Ureter (tissue), 1 donor: ENCODE measurements at places on chromosomes 16 and 17. TPM values are rescaled to one million over a fixed set of nuclear protein-coding genes. Genes with fewer than 3 reads are reported as not detected.

NSMCE1 gene
- 66.1 TPM for total RNA-seq

MYCBPAP gene
- 1.1 TPM for total RNA-seq

CFAP97D1 gene
- not detected for total RNA-seq

MYO15B gene
- total RNA-seq = 267 TPM

CACNG3 gene
- not detected for total RNA-seq

GRCh38 chr17:8366231-8366630 lies 10.3 kb downstream of the KRABD2 start:
- DNase-seq = no peak

DNA sequence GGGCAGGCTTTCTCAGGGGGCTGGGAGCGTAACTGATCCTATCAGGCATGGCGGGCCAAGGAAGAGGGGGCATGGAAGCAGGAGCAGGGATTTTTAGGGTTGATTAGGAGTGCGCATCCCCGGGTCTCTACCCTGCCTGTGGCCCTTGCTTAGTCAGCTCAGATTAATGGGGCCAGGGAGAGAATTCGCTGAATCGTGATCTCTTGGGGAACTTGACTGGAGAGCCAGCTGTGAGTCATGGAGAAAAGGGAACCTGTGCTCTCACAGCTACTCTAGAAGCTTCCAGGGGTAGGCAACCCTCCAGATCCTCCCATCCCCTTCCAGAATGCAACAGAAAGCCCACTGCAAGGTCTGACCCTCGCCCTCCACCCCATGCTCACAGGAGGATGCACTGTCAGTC lies 3.6 kb downstream of the FOXN1 start:
- DNase-seq = no peak

DNA sequence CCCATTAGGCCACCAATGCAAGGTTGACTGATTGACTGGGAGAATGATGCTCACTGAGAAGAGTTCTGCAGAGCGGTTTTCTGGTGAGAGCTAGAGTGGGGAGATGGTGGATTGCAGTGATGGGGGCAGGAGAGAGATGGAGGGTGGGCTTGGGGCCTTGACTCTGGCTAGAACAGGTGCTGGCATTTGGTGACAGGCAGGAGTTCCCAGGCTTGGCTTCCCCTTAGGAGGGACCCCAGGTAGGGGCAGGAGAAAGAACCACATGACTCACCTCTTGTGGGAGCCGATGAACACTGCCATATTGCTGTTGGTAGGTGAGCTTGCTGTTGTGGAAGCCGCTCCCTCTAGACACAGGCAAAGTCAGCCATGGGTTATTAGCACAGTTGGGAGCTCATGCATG lies 8.0 kb downstream of the CD300LB start:
- peak; percentile 34 for DNase-seq

DNA sequence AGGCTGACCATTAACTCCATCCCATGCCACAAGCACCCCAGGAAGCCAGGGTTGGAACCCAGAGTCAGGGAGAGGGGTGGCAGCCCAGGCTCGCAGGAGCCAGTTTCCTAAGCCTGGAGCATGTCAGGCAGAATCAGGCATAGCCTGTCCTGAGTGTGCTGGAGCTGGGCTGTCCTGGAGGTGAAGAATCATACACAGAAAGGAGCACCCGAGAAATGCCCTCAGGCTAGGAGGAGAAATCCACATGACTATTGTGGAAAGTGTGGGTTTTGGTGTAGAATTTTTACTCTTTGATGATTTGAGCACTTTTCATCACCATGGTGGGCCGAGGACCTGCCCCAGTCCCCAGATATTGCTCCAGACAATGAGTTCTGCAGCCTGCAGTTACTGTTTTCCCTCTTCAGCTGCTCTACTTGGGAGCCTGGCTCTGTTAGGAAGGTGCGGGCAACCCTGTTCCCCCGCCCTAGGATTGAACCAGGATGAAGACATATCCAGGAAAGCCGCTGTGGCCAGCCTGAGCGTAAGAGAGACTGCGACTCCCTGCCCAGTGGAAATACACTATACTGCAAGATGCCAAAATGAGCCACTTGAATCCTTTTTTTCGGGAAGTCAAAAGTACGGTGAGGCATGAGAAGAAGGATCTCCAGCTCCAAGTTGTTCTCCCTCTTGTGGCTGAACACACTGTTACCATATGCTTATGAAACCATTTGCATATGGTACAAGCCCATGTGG lies 29.0 kb upstream of the HEATR6 start:
- DNase-seq = no peak

GRCh38 chr17:82017612-82018151 lies 5.0 kb downstream of the CENPX start:
- no peak for DNase-seq

DNA sequence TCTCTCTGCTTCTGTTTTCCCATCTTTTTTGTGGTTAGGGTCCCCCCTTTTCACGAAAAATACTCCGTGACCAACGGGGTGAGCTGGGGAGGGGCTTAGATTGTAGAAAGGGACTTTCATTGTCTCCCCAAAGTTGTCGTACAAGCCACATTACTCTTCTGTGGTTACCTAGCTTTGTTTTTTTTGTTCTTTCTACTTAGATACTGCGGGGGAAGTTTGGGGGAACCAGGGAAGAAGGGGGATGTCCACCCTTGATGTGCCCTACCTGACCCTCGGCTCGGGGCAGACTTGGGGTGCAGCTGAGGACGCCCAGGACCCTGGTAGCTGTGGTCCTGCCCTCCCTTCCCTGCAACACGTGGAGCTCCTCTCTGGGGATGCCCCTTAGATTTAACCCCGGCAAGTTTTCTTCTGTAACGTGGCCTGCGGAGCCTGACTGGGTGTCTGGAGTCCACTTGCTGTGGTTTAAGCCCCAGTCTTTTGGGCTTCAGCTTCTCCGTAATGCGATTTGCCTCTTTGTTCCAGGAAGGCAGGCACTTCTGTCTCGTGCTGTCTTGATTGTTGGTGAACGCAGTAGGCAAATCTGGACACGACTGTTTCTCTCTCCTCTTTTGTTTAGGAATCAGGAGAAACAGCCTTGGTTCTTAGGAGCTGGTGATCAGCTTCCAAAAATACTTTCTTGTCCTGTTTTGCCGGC lies 892 bp downstream of the ABCC1 start:
- no peak for DNase-seq

DNA sequence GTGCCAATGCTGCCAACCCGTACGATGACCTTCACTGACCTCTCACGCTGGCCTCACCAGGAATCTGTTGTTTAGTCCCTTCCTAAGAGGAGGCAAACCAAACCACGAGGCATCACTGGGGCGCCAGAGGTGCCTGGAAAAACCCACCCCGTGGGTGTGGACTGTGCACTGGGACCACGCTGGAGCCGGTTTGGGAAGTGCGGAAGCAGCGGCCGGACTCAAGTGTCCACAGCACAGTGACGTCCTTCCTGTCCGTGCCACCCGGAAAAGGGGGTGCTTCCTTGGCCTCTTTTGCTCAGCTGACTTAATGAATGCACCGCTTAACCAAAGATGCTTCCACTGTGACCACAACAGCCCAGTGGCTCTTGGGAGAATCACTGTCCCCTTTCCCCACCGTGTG lies 9.0 kb upstream of the KIF19 start:
- no peak for DNase-seq

DNA sequence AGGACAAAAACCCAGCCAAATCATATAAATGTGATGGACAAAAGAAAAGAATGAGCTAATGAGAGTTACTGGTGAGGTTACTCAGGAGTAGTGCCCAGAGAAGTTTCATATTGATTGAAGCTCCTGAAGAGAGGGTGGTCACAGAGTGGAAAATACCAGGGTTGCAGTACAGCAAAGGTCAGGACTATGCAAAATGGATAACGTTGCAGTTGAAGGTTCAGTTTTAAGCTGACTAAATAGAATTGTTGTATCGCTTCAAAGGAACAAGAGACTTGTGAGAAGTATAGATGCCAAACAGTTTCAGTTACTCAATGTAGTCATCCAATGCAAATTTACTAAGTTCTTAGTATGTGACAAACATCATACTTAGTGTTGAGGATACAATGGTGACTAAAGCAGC lies 47.1 kb downstream of the ABCA8 start:
- no peak for DNase-seq

DNA sequence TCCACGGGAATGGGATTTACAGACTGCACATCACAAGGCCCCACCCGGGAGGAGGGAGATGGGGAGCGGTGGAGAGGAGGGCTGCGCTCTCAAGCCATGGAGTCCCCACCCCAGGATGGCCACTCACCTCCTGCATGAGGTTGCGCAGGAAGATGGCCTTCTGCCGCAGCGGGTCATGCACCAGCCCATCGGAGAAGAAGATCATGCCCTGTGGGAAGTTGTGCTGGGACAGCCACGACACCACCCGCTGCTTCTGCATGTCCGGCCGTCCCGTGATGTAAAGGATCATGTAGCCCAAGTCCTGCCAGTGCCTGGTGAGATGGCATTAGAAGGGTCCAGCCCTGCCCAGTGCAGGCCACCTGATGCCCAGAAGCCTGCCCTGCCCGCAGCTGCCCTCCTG lies 17.0 kb downstream of the PIMREG start:
- no peak for DNase-seq

DNA sequence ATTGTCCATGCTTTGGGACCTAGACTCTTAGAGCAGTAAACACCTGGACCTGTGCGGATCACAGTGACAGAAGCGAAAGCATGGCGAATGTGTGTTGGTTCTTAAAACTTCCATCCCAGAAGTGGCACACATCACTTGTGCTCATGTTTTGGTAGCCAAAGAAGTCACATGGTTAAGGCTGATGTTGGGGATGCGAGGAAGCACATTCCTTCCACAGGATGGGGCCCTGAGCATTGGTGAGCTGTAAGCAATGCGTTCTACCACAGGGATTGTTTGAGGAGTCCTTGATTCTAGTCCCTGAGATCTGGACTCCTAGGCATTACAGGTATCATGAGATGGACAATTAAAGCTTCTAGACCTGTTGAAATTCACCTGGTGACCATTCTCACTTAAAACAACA lies 375.9 kb downstream of the UTP18 start:
- no peak for DNase-seq

DNA sequence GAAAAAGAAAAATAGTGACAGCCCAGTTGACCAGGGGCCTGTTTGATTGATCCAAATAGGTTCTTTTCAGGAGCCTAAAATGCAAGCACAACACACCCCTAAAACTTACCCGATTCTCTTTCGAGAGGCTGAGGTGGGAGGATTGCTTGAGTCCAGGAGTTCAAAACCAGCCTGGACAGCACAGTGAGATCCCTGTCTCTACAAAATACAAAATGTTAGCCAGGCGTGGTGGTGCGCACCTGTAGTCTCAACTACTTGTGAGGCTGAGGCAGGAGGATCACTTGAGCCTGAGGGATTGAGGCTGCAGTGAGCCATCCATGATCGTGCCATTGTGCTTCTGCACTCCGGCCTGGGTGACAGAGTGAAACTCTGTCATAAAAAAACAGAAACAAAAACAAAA lies 1.5 kb upstream of the KIF19 start:
- DNase-seq = no peak

- peak; percentile 59 for DNase-seq
Measured at GRCh38 chr16:15874745-15875314, 13.6 kb downstream of the CEP20 start.

DNA sequence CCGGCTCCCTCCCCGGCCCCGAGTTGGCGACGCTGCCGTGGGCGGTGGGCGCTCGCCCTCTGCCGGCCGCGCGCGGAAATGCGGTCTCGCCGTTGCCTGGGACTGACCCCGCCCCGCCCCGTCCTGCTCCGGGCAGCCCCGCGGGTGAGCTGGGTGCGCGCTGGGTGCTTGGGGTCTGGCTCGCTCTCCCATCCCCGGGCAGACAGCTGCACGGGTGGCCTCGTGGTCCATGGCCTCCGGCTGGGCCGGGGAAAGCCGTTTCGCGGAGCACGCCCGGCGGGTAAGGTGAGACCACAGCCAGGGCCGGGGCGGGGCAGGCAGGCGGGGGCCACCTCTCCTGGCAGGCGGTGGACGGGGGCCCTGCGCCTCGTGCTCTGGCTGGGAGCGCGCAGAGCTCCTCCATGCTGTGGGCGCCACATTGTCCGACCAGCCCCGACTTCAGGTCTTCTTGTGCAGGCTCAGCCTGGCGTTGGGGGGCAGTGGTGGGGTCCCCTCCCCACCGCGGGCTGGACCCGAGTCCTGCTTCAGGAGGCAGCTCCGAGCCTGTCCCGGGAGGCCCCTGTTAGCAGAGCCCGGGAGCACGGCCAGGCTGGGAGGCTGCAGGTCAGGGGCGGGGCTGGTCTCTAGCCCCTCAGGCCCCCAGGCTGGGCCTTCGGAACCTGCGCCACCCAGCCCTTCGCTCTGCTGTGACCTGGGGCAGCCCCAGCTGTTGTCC lies 7.0 kb upstream of the C1QTNF8 start:
- no peak for DNase-seq

GRCh38 chr16:62038646-62039045 lies 2.4 kb upstream of the CDH8 start:
- no peak for DNase-seq

DNA sequence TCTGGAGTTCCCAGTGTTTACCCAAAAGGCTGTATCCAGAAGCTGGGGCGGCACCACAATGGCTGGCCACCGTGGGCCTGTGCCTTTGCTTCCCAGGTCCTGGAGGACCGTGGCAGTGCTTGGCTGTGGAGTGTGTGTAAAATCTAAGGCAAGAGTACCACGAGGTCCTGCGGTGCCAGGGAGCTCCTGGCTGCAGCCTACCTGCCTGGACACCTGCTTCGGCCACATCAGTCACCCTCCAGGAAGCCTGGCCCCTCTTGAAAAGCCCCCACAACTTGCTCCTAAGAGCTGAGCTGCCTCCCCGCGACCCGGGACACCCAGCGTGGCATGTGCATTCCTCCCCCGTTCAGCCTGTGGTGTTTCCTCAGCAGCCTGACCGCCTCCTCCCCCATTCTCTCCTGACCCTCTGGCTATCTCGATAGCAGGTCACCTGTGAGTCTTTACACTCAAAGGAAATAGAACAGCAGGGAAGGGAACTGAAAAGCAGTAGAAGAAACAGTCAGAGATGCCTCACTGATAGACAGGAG lies 7.9 kb downstream of the TIMM22 start:
- no peak for DNase-seq

GRCh38 chr17:79438058-79438457 lies 172.8 kb downstream of the RBFOX3 start:
- no peak for DNase-seq

GRCh38 chr17:6530324-6530920 lies 25.9 kb downstream of the PITPNM3 start:
- DNase-seq = no peak

DNA sequence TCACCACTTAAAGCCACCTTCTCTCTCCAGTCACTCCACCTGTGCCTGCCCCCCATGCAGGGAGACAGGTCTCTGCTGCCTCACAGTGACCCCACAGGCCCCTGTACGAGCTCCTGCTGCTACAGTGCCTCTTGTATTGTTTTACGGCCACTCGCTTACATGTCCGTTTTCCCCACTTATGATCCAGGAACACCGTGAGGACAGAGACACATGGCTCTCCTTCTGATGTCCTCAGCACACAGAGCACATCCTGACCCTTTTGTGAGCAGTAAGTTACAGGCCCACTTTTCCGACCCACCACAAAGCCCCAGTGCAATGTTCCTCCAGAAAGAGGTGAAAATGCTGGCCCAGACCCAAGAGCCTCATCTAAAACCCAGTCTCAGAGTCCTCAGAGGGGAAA lies 84.8 kb upstream of the GNAO1 start:
- DNase-seq = no peak
